Small intestine (tissue), 16 donors: ENCODE measurements at places on chromosomes 5 and 9.

DNA sequence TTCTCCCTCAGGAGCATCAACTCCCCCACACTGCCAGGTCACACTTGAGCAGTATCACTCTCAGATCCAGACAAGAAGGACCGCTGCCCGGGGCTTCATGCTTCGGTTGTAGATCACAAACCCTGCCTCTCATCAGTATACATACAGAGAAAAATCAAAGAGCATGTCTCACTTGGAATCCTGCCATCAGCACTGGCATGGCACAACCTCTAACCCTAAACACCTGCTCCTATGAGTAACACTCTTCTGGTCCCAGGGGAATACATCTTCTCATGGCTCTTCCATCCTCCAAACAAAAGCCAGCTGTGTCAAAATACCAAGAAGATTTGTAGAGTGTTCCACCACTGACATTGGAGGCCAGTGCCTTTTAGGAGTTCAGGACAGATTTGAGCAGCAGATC is 84.8 kb upstream of the MIER3 start:
- no peak overlapping the region for H3K27ac ChIP-seq
- H3K4me3 ChIP-seq, result no peak overlapping the region
- H3K27me3 ChIP-seq, result no peaks in the 10 kb centered on the region
- peaks cover 24% of the 10 kb centered on the region for H3K4me1 ChIP-seq
- H3K36me3 ChIP-seq, result no peaks in the 10 kb centered on the region

DNA sequence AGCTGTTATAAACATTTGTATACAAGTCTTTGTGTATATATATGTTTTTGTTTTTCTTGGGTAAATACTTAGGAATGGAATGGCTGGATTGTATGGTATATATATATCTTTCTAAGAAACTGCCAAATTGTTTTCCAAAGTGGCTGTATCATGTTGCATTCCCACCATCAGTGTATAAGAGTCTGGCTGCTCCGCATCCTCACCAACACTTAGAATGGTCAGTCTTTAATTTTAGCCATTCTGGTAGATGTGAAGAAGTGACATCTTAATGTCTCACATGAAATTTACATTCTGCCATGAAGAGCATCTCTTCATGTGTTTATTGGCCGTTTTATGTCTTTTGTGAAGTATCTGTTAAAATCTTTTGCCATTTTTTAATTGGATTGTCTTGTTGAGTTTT is 31.9 kb downstream of the GALNT10 start:
- no peak overlapping the region for H3K4me3 ChIP-seq
- H3K4me1 ChIP-seq, result no peaks in the 10 kb centered on the region
- no peaks in the 10 kb centered on the region for H3K27me3 ChIP-seq
- no peak for DNase-seq
- peaks cover 7% of the 10 kb centered on the region for H3K36me3 ChIP-seq

- H3K27me3 ChIP-seq, result peaks cover 3% of the 10 kb centered on the region
- H3K4me1 ChIP-seq, result no peaks in the 10 kb centered on the region
- no peaks in the 10 kb centered on the region for H3K36me3 ChIP-seq
- H3K4me3 ChIP-seq, result no peak overlapping the region
- no peak for DNase-seq
- no peak overlapping the region for H3K27ac ChIP-seq
These were observed 195.5 kb downstream of the MEF2C start for GRCh38 chr5:88687373-88687911.

DNA sequence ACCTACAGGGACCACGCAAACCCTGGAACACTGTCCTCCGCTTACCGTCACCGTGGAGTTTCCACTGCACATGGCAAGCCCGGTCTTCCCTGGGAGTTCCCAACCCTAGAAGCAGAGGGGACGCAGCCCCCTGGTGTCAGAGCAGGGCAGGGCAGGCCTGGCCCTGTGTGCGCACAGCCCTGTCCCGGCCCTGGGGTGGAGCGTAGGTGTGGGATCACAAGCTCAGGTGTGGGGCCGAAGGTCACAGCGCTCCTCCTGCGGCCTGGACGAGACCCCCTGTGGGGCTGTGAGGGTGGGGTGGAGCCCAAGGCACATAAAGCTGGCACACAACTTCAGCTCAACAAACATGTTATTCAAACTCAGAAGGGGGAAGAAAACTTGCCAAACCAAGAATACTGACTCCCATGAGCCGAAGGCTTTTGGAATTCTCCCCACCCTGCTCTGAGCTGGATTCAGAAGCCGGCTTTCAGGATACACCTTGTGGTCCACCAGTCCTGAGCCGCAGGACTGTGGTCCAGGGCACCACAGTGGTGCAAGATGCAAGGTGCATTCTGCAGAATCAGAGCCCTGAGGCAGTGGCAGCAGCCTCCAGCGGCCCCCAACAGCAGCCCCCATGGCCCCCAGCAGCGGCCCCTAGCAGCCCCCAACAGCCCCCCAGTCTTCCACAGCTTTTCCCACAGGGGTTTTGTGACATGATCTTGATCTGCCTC is 11.8 kb upstream of the EXOC3 start:
- H3K36me3 ChIP-seq, result no peaks in the 10 kb centered on the region
- DNase-seq, result peak; percentile 52
- no peak overlapping the region for H3K27ac ChIP-seq
- H3K4me1 ChIP-seq, result peaks cover 13% of the 10 kb centered on the region

- H3K4me1 ChIP-seq, result no peaks in the 10 kb centered on the region
- no peaks in the 10 kb centered on the region for H3K36me3 ChIP-seq
- no peak overlapping the region for H3K27ac ChIP-seq
These were observed 148.3 kb downstream of the GAS1 start for GRCh38 chr9:86798966-86799365.

DNA sequence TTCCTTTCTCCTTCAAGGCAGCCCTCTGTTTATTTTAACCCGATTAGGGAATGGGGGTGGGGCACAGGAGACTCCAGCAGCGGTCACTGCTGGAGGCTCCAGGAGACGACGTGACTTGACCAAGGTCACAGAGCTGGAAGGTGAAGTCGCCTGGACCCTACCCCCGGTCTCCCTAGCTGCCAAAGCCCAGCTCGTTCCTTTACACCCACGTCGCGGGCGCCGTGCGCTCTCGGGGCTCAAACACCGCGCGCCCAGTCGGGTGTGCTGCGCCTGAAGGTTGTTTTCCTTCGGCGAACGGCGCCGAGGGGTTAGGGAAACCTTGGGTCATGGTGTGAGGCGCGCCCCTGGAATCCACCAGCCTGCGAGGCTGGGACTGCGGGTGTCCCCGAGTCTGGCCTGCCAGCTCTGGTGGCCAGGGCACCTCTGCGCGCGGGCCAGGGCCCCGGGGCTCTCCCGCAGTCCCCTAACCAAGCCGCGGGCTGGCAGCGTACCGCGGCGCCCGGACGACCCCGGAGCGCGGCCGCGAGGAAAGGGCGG is 747 bp upstream of the UNC5A start:
- peaks cover 49% of the 10 kb centered on the region for H3K27me3 ChIP-seq
- H3K4me3 ChIP-seq, result no peak overlapping the region

DNA sequence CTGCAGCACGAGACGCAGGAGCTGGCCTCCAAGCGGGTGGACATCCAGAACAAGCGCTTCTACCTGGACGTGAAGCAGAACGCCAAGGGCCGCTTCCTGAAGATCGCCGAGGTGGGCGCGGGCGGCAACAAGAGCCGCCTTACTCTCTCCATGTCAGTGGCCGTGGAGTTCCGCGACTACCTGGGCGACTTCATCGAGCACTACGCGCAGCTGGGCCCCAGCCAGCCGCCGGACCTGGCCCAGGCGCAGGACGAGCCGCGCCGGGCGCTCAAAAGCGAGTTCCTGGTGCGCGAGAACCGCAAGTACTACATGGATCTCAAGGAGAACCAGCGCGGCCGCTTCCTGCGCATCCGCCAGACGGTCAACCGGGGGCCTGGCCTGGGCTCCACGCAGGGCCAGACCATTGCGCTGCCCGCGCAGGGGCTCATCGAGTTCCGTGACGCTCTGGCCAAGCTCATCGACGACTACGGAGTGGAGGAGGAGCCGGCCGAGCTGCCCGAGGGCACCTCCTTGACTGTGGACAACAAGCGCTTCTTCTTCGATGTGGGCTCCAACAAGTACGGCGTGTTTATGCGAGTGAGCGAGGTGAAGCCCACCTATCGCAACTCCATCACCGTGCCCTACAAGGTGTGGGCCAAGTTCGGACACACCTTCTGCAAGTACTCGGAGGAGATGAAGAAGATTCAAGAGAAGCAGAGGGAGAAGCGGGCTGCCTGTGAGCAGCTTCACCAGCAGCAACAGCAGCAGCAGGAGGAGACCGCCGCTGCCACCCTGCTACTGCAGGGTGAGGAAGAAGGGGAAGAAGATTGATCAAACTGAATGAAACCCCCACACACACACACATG is 654 bp downstream of the PURA start:
- peak overlapping the region; percentile 96 for H3K27ac ChIP-seq
- no peaks in the 10 kb centered on the region for H3K27me3 ChIP-seq
- H3K4me1 ChIP-seq, result peaks cover 3% of the 10 kb centered on the region
- H3K4me3 ChIP-seq, result peak overlapping the region; percentile 94
- H3K36me3 ChIP-seq, result peaks cover 3% of the 10 kb centered on the region

DNA sequence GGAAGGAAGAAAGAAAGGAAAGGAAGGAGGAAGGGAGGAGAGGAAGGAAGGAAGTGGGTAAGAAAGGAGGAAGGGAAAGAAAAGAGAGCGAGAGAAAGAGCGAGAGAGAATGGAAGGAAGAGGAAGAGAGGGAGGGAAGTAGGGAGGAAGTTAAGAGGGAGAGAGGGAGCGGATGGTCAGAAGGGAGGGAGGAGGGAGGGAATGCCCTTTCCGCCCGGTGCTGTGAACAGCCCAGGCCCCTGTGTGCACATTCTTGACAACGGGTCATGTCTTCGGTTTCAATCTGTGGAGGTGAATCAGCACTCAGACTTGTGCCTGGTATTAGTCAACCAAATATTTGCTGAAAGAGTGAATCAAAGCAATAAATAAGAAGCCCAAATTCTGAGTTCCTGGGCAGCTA is 39.2 kb downstream of the PRUNE2 start:
- H3K4me1 ChIP-seq, result no peaks in the 10 kb centered on the region
- DNase-seq, result no peak
- H3K4me3 ChIP-seq, result no peak overlapping the region
- H3K36me3 ChIP-seq, result no peaks in the 10 kb centered on the region
- H3K27me3 ChIP-seq, result no peaks in the 10 kb centered on the region
- H3K27ac ChIP-seq, result no peak overlapping the region
